ENCODE measurements at places on chromosomes 3 and 15.

DNA sequence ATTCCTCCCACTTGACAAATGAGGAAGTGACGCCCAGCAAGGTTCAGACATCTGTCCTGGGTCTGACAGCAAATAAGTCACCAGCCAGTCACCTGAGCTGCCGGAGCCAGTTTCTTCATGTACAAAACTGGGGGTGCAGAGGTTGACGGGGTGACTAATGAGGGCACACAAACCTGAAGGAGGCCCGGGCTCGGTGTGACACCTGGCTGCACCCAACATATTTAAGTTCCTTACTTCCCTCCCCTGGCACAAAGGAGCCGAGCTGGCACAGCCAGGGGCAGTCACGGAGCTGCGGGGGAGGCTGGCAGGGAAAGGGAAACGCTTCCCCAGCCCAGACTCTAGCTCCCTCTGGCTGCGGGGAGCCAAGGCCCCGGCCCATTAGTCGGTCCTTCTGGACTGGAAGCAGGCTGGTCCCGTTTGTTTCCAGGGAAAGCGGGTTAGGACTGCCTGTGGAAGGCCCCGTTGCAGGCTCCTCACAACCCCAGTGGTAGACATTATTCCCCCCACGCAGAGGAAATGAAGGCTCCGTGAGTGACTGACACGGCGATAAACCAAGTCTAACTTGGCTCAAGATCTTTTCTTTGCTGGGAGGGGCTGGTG lies 2.3 kb downstream of the FBXL22 start:
- DNase-seq: no peak

GRCh38 chr3:27349832-27350231 lies 19.4 kb downstream of the NEK10 start:
- DNase-seq: no peak

GRCh38 chr3:187401856-187402255 lies 33.7 kb downstream of the RTP4 start:
- no peak for DNase-seq

GRCh38 chr3:82081351-82081750 lies 319.9 kb upstream of the GBE1 start:
- DNase-seq: no peak

GRCh38 chr3:53196575-53197407 lies 35.8 kb downstream of the PRKCD start:
- DNase-seq: no peak

- DNase-seq: no peak
Observed at GRCh38 chr15:49628379-49628778, 7.5 kb downstream of the DTWD1 start.

DNA sequence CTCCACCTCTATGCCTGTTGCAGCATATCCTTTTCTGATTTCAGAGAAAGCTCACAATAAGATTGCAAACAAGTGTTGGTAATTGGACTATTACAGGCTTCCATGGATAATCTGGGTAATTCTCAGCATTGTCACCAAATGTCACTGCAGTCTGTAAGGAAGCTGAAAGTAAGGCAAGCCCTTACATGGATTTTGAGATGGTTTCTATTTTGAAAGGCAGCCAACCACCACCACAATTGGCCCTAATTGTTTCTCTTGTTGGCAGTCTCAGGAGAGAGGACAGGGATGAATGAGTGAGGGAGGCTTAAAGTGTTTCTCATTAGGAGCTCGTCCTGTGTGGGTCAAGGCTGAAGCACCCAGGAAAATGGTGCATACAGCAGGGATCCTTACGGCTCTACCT lies 879.9 kb downstream of the TUSC7 start:
- no peak for DNase-seq

- DNase-seq: no peak
Observed at GRCh38 chr3:158350971-158351370, 220.0 kb upstream of the MLF1 start.

DNA sequence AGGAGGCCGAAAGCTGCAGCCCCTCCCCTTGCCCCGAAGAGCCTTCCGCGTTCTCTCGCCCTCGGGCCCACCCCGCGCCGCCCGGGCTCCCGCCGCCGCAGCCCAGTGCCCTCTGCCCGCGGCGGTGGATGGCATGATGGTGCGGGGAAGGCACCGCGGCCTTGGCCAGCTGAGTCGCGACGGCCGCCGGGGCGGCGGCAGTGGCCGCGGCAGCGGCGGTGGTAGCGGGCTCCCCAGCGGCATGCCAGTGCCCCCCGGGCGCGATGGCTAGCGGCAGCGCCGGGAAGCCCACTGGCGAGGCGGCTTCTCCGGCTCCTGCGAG lies 1.2 kb downstream of the TLNRD1 start:
- no peak for DNase-seq

DNA sequence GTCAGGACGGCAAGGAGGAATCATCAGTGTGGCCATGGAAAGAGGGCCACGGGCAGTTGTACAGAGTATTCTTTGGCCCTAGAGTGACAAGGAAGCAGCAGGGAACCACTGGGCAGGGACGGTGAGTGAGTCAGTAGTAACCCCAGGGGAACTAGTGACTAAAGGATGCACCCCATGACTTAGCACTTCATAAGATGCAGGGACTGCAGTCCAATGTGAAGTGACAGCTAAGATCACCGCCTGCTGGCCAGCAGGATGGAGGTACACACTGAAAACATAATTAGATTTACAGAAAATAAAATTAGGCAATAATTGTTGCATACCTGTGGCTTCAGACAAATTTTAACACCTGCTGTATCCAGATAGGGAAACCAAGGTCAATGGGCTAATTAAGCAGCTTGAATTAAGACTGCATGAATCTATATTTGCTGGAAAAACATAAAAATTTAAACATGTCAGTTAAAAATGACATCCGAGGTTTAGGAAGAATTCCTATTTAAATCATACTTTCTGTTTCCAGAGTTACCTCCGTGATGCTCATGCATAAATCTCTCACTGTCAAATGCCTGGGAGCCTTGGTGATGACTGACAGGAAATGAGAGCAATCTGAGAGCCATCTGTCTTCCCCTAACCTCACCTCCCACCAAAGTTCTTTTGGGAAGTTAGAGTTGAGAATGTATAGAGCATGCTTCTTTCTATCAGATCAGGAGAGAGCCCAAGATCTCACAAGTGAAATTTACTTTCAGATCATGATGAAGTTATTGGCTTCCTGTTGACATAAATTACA lies 56.5 kb downstream of the DCLK3 start:
- DNase-seq: peak; percentile 33

- DNase-seq: no peak
Observed at GRCh38 chr15:48693484-48693883, 48.0 kb upstream of the FBN1 start.

- DNase-seq: peak; percentile 82
Observed at GRCh38 chr3:161420746-161421145, 49.4 kb upstream of the SPTSSB start.

GRCh38 chr3:24502690-24503089 lies 8.0 kb upstream of the THRB start:
- no peak for DNase-seq

DNA sequence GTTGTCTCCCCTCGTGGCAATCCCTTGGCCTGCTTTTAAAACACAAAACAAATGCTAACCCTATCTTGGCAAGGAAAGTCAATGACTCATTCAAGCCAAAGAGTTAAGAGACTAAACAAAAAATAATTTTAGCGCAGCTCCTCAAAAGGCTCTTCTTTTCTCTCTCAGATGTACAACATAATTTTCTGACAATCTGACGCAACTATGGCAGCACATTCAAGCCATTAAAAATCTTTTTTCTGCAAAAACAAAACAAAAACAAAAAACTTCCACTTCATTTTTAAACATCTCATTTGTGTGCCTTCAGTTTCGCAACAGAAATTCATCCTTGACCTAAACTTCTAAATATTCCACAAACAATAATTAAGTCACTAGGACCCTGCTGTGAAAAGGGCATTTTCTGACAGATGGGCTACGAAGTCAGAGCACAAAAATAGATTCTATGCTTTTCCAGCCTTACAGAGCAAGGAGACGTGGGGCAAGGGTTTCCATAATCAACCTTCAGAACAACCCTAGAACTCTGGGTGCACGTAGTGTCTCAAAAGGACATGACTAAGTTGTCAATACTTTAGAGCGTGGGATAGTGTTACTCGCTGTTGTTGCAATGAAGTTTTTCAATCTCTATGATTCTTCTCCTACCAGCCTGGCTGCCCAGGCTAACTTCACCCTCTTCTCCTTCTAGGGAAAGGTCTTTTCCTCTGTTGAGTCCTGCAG lies 84.3 kb downstream of the MB21D2 start:
- no peak for DNase-seq

DNA sequence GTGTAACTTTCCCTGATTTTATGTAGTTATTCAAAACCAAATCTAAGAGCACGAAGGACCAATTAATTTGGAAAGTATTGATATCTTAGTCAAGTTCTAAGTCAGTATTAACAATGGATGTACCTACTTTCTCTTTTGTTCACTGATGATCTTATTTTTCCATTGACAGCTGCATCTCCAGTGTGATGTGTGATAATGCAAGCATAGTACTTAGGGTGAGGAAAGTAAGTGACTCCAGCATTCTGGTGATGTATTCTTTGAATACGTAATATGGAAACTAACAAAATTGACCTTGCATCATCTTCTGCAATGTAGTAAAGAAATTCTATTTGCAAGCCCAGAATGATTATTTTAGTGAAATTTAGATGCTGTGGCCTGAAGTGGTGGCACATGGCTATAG lies 22.4 kb downstream of the FBXW12 start:
- no peak for DNase-seq

- DNase-seq: no peak
Observed at GRCh38 chr3:166752214-166752613, 627.9 kb downstream of the ZBBX start.

DNA sequence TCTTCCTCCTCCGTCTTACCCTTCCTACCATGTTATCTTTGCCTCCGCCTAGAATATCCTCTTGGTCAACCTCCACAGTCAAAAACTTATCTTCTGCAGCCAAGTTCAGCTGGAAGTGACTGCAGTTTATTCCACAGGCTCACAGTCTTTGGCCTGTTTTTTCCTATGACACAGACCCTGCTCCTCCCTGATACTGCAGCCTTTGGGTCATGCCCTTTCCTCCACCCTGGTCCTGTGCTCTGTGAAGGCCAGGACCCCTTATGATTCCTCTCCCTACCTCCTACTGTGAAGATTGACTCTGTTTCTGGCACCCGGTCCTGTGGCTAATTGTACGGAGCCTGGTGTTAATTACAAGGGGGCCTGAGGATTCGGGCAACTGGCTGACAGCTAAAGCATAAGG lies 49.3 kb upstream of the SCN5A start:
- no peak for DNase-seq

GRCh38 chr15:87826119-87826747 lies 430.3 kb downstream of the NTRK3 start:
- DNase-seq: peak; percentile 20

DNA sequence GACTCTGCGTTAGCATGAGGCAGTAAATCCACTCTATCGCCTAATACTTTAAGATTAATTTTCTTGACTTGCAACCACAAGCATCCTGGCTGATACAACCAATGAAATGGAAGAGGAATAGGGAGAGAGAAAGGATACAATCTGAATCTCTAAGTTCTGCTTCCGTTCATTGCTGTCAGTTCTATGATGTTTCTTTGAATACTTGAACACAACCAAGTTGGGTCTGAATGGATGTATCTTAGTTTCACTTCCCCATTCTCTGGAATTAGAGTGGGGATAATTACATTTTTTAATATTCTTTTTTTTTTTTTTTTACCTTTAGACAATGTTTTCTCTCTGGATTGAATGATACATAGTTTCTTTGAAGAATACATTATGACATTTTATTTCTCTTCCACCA lies 22.9 kb downstream of the PDE8A start:
- no peak for DNase-seq

DNA sequence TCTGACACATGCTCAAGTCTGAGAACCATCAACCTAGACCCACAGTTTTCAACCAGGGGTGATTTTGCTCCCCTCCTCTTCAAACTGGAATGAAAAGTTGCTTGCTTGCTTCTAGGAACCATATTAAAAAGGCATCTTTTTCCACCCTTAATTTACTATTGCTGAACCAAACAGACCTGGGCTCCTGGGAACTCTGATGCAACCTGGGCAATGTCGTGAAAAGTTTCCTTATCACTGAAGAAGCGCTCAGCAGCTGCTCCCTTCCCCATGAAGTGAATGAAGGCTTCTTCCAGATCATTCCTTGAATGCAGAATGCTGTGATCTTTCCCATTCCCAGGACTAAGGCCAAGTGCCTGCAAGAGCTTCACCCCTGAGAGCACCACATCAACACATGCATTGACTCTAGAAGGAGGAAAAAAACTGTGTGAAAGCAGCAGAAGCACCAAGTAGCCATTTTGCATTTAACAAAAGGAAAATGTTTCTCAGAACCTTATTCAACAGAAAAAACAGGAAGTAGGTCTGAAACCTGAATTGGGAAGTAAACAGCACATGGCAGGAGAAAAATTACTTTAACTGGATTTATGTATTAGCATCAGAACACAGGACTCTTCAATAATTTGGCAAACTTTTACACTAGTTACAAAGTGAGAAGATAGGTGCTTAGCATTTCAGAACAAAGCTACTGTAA lies 8.7 kb downstream of the ADPGK start:
- no peak for DNase-seq

- no peak for DNase-seq
Observed at GRCh38 chr3:183244219-183244618, 8.8 kb upstream of the B3GNT5 start.

DNA sequence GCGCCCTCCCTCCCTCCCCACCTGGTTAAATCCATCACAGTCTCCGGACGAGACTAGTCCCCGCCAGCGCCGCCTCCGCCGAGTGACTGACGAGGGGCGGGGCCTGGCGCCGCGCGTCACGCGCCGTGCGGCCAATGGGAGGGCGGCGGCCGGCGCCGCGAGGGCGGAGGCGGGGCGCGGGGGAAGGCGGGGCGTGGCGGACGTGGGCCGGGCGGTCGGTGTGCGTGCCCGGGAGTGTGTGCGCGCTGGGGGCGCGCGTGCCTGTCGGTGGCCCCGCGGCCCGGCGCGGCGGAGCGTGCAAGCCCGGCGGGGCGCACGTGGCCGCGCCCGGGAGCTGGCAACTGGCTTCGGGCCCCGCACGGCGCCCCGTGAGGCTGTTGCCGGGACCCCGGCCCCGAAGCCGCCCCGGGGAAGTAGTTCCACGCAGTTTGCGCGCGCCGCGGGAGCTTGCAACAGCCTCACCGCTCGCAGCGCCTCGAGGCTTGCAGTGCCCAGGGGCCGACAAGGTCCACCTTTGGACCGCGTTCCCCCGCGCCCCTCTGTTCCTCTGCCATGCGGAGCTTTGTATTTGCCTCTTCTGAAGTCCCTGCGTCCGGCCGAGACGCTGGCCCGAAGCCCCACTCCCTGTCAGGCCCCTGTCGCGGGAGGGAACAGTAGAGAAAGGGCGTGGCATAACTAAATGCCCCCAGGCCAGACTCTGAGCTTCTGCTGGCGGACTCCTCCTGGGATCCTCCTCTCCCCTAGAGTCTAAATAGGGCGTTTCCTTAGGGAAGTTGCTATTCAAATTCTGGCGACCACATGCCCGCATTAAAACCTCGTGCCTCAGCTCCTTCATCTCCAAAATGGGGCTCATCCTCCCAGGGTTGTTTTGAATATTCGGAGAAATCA lies 400.9 kb downstream of the SHQ1 start:
- no peak for DNase-seq

DNA sequence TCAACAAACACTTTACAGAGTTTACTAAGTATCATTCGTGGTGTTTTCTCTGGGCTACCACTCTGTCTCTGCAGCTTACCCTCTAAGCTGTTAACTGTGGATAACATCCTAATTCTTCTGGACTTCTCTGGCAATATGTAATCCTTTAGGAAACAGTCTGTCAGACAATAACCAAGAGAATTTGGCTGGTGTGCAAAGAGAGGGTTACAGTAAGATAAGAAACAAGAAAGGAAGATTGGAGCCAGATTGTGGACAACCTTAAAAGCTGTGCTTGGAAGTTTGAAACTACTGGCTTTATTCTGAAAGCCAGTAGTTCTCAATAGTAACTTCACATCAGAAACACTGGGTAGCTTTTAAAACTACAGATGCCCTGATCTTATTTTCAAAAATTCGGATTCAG lies 778 bp downstream of the ARL6 start:
- no peak for DNase-seq

Measured in iPS DF 19.7 (cell line).